Esophagus mucosa (tissue), 1 donor: ENCODE measurements at places on chromosomes 6 and 20. TPM values are rescaled to one million over a fixed set of nuclear protein-coding genes. Genes with fewer than 3 reads are reported as not detected.

- no peak for ATAC-seq
Observed at GRCh38 chr6:51972659-51973058, 114.8 kb downstream of the PKHD1 start.

DNA sequence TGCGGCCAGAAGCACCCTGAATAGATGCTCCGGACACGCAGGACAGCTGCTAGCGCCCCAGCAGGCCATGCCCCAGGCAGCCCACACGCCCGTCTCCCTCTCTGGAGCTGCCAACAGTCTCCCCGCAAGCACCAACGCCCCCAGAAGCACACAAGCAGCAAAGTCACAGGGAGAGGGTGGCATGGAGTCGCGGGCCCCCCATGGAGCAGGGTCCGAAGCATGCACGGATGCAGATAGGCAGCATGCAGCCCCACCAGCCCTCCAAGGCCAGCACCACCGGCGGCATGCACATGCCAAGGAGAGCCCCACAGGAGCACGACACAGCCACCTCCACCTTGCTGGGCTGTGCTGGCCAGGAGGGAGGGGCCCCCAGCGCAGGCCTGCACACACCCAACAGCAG lies 53.8 kb downstream of the KCNQ2 start:
- no peak for ATAC-seq

DNA sequence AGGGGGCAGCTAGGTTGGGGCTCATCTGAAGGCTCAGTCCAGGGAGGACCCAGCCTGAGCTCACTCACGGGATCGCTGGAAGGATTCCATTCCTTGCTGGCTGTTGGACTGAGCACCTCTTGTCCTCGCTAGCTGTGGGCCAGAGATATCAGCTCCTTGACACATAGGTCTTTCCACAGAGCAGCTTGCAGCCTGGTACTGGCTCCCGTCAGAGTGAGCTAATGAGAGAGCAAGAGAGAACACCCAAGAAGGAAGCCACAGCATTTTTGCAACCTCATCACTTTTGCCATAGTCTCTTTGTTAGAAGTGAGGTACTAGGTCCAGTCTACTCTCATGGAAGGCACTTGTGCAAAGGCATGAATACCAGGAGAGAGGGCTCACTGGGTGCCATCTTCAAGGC lies 179.9 kb downstream of the CDC5L start:
- ATAC-seq = no peak

DNA sequence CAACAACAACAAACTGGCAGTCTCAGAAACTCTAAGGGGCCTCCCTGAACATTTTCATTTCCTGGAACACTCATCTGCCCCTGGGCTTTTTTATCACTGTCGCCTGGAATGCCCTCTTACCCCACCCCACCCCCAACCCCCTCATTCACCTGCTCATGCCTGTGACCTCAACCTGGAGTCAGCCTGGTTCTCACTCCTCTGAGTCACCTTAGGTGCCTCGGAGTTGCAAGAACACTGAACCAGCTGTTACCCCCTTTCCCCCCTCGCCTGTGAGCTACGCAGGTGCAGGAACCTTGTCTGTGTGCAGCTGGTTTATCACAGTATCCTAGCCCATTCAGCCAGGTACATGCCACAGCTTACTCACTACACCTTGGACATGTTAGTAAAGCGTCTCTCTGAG lies 12.8 kb upstream of the SNAI1 start:
- peak; percentile 61 for ATAC-seq

DNA sequence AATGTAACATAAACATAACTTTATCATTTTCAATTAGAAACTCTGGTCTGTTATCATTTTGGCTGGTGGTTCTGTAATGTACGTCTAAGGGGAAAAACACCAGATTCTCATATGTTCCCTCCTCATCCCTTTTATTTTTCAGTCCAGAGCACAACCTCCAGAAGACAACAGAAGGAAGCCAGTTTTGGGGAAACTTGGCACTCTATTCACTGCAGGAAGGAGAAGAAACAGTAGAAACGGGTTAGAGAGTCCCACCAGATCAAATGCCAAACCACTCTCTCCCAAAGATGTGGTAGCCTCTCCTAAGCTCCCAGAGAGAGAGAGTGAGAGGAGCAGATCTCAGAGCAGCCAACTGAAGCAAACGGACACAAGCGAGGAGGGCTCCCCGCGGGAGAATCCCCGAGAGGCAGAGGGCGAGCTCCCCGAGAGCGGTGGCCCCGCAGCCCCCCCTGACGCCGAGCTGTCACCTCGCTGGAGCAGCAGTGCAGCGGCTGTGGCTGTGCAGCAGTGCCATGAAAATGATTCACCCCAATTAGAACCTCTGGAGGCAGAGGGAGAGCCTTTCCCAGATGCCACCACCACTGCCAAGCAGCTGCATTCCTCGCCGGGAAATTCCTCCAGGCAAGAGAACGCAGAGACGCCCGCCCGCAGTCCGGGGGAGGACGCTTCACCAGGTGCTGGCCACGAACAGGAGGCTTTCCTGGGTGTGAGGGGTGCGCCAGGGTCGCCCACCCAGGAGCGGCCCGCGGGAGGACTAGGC lies 117.8 kb downstream of the RTN4IP1 start:
- peak; percentile 18 for ATAC-seq

DNA sequence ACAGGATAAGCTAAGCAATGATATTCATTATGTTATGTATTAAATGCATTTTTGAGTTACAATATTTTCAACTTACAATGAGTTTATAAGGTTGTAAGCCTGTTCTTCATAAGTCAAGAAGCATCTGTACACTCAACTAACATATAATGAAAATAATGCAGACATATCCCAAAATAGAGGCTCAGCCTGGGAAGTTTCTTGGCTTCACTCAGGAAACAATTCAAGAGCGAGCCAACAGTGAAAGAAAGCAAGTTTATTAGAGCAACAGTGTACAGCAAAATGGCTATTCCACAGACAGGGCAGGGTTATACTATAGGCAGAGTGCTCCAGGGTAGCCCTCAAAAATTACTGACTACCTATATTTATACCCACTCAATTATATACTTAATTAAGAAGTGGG lies 1581.8 kb downstream of the HACE1 start:
- no peak for ATAC-seq

DNA sequence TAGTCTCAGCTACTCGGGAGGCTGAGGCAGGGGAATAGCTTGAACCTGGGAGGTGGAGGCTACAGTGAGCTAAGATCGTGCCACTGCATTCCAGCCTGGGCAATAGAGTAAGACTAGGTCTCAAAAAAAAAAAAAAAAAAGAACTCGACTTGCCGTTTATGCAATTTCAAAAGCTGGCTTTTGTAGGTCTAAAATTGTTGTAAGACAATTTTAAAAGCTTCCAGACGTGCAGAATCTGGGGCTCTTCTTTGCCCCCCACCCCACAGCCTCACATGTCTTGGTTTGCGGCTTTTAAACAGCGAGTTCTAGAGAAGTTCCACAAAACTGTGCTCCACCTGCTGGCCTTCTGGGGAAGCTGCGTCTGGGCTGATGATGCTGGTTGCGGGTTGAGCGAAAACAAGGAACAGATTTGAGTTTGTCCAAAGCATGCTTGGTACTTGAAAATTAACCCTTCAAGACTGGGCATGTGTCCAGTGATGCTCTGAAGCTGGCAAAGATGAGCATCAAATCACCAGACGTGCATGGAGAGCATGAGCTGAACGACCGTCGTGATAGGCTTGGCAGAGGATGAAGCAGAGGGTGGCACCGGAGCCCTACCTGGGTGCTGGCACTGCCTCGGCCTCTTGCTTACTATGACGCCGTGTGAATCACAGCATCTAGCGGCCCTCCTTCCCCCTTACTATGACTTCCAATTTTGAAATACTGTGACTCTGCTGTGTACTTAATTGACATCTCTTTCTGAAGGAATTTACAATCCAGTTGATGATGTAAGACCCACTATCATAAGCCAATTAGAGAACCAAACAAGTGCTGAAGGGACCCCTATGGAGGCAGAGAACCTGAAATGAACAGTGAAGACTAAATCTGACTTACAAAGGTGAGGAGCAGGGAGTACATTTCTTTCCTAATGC lies 171.4 kb downstream of the GMPR start:
- peak; percentile 91 for ATAC-seq

The RSPH9 gene
- total RNA-seq = not detected

GRCh38 chr6:79949233-79949632 lies 1.9 kb upstream of the ELOVL4 start:
- no peak for ATAC-seq

DNA sequence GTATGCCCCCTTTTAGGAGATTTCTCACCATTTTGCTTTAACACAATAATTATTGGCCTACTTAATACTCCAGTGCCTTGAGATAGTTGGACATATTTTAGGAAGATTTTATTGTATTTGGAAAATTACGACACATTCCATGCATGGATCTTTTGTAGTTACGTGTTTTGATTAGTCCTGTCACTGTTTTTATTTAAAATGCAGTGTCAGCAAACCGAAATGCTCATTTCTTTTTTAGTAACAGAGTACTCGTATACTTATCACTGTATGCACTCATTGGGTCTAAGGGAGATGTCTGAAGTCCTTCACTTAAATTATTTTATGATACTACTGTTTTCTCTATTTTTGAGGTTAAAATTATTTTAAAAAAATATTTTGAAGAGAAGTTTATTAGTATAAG lies 153.8 kb downstream of the QKI start:
- ATAC-seq = no peak

GRCh38 chr6:96836631-96837080 lies 621 bp downstream of the GPR63 start:
- peak; percentile 15 for ATAC-seq

The NT5E gene
- total RNA-seq = 4.1 TPM

GRCh38 chr6:158475344-158476302 lies 84.3 kb upstream of the TMEM181 start:
- peak; percentile 36 for ATAC-seq

DNA sequence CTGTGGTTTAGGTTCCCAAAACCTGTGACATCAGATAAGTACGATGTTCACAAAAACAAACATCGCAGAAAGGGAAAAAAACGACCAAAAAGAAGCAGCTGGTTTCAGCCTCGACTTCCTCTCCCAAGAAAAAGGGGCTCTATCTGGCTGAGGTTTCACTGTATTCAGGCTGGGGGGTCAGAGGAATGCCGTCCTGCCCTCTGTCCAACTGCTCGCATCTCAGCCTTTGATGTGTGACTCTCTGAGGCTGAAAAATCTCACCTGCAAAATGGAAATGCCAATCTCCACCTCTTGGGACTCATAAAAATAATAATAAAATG lies 123.6 kb upstream of the PTPN1 start:
- no peak for ATAC-seq

DNA sequence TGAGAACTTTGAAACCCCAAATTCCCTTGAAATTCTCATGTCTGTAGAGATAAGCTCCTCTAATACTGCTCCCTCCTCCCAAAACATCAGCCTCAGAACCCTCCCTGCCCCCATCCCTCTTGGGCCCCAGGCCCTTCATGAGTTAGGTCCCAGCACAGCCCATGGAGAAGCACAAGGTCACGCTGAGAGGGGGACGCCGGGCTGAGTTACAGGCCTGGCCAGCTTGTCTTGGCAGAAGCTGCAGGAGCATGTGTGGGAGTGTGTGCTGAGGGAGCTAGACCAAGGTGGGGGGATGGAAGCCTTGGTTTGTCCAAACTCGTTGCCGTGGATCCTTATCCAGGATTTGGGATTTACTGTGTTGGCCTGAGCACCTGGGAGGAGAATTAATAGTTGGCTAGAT lies 8.5 kb upstream of the PTCRA start:
- ATAC-seq = no peak

DNA sequence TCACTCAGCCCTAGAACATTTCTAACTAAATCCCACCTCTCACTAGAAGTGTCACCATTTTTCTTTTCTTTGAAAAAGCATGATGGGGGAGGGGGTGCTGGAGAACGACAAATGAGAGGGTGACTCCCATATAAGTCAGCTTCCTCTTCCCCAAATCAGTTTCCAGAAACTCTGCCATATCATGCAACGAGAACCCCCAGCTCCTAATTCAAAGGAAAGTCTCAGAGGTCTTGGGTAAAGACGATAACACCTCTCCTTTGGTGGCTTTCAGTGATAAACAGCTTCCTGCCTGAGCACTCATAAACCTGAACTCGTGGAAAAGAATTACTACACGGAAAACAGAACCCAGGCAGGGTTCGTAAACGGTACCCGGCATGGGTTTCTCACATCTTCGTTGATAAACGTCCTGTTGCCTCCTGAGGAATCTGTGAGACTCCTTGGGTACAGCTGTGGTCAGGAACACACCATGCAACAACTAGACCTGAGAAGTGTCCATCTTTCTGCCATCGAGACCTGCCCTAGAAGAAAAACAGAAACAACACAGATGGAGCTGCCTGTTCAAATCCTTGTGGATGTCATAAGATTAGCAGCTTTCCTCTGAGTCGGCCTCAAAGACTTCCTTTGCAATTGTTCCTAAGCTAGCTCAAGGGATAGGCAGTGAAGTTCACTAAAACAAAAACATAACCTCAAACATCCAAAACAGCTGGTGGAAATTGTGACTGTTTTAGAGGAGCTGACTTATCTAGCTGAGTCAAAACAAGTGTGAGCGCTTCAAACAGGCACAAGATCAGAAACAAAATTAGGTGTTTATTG lies 185.8 kb upstream of the PRDM1 start:
- ATAC-seq = no peak

The ADAT2 gene
- total RNA-seq = 4.9 TPM

- peak; percentile 47 for ATAC-seq
Observed at GRCh38 chr6:169724494-169725124, at the start of gene PHF10. PHF10 (minus strand) TSS chr6:169724500; CDS start chr6:169723931, 569 bp downstream.
